ENCODE measurements at places on chromosomes 16 and 17.

DNA sequence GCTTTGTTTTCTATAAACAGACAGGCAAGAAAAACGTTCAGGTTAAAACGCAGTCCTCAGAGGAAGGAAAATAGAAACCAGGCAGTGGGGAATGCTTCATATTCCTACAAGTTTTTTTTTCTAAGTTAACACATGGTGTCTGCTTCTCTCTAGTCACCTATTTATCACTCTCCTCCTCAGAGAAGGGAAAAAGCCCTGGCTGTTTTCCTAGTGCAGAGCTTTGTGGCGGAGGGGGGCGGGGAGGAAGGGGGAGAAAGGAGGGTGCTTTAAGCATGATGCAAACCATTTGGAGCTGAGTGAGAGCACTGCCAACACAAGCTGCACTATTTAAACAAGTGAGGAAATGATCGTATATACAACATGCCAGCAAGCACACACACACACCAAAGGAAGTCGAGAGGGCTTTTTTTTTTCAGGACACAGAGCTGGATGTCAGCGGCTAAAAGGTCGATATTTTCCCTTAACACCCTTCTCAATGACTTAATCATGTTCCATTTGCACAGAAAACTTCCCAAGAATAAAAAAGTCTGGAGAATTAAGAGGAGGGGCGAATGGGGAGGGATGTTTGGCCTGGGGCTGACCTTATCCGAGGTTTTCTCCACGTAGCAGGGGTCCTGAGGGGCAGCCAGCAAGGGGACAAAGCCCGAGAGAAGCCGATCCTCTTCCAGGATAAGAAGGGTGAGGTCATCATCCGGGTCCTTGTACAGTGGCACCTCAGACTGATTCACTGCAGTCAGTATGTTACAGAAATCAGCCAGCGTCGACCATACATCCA lies 117.4 kb downstream of the HIC1 start:
- peak; percentile 92 for DNase-seq

DNA sequence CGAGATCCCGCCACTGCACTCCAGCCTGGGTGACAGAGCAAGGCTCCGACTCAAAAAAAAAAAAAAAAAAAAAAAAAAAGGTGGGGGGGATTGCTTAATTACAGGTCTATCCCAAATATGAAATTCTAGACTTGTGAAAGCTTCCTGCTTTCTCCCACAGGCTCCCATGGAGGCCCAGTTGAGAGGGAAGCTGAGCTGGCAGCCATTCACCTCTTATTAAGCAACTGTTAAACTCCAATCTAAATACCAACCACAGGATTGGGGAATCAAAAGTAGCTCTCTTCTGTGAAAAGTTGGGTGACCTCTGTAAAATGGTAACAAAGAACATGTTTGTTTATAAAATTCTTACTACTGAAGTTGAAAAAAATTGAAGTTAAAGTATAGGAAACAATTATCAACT lies 45.8 kb upstream of the STAC2 start:
- DNase-seq: no peak

DNA sequence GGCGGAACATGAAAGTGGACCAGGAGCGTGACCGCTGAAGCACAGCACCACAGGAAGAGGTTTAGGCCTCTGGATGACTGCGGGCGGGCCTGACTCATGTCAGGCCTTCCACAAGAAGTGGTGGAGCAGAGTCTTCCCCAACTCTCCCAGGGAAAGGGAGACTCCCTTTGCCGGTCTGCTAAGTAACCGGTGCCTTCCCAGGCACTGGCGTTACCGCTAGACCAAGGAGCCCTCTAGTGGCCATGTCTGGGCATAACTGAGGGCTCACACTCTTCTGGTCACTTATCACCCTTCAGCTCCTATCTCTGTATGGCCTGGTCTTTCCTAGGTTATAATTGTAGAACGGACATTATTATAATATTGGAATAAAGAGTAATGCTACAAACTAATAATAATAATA lies 1931.9 kb downstream of the TP53TG3F start:
- no peak for DNase-seq

GRCh38 chr17:28057731-28058246 lies 15.3 kb downstream of the NLK start:
- DNase-seq: no peak

DNA sequence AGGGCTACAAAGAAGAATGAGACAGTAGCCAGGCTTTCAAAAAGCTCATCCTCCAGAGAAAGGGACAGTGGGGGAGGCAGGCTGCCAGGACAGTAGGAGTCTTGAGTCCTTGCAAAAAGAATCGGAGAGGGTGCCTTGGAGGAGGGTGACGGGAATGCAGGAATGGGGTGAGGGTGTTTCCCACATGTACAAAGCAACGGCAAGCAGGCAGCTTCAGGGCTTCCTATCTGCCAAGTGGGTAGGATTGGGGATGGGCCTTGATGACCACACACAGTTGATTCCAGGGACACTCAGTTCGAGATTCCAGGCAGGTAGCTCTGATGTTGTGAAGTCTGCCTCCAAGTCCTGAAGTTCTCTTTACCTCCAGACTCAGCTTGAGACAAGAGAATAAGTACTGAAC lies 54.4 kb downstream of the C17orf67 start:
- no peak for DNase-seq

GRCh38 chr16:88772871-88773811 lies 11.9 kb downstream of the PIEZO1 start:
- DNase-seq: no peak

DNA sequence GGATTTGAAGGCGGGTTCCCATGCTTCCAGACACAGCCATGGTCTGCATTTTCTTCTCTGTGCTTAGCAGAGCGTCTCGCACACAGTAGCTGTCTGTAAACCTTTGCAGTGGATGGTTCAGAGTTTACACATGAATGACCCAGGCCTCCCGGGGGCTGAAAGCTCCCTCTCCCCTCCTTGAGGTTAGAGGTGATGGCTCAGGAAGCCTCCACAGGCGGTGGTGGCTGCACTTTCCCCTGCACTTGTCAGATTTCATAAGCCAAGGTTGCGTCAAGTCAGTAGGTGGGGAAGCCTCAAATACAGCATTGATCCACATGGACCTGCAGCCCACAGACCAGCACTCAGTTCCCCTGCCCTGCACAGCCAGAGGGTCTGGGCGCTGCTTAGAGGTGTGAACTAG lies 211.9 kb downstream of the KATNIP start:
- DNase-seq: no peak

GRCh38 chr17:40148527-40148926 lies 8.2 kb downstream of the CASC3 start:
- DNase-seq: no peak

- no peak for DNase-seq
Measured at GRCh38 chr17:68103148-68103547, 67.6 kb downstream of the KPNA2 start.

- DNase-seq: no peak
Measured at GRCh38 chr17:14366199-14366598, 65.3 kb downstream of the HS3ST3B1 start.

GRCh38 chr16:68264128-68265077 lies at the start of gene SLC7A6:
Gene SLC7A6, plus strand, starts transcription at chr16:68264526. Its CDS starts 10,201 bp downstream, at chr16:68274727.
- no peak for DNase-seq

DNA sequence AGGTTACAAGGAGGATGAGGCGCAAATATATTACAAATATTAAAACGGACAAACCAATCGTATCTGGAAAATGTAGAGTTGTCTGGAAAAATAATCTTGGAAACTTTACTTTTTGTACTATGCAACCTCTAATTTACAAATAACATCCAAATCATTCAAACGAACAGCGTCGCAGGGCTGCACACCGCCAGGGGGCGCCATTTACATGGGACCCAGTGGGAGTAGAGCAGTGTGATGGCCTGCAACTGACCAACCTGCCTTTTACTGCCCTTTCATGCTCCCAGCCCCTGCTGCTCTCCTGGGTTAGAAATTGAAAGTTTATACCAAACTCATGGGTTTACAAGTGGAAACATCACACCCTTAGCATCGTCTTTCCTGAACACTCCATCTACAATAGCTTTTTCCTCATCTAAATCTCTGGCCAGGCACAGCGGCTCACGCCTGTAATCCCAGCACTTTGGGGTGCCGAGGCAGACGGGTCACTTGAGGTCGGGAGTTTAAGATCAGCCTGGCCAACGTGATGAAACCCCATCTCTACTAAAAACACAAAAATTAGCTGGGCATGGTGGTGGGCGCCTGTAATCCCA lies 10.0 kb downstream of the PITPNC1 start:
- no peak for DNase-seq

DNA sequence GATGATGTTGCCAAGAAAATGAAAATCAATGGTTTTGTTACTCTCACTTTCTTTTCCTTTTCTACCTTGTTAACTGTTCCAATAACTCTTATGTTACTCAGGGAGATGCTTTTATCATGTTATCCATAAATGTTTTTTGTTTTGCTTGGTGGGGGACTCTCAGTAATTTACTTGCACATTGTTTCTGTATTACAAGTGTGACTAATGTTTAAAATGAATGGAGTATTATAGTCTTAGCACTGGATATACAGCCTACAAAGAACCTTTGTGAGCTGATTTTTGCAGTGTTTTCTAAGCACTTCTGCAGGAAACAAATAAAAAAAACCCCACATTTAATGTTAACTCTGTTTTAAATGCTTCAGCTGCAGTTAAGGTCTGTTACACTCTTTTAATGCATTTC lies 12.1 kb downstream of the VMP1 start:
- no peak for DNase-seq

DNA sequence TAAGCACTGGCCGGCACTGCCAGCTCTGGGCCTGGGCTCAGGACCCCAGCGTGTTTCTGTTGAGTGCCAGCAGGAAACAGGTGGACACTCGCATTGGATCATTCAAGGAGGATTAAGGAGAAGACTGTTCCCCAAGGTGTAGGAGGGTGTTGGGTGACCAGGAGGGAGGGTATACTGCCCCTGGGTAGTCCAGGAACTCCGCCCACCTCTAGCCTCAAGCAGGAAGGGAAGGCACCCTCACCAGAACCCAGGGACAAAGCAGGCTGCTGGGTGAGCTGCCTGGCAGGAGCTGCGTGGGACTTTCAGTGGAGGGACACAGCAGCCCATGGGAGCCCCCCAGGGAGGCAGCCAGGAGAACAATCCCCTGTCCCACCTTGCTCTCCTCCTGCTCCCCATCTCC lies 7.7 kb upstream of the RAB37 start:
- DNase-seq: no peak

GRCh38 chr16:667113-667779 lies 686 bp upstream of the RHOT2 start:
- no peak for DNase-seq

- no peak for DNase-seq
Measured at GRCh38 chr17:70271200-70271599, 101.9 kb downstream of the KCNJ2 start.

- no peak for DNase-seq
Measured at GRCh38 chr17:53792997-53793396, 29.7 kb upstream of the KIF2B start.

- no peak for DNase-seq
Measured at GRCh38 chr16:85187447-85187846, 75.2 kb upstream of the CIBAR2 start.

GRCh38 chr17:72236980-72237633 lies 116.3 kb downstream of the SOX9 start:
- DNase-seq: no peak

GRCh38 chr16:51592001-51592501 lies 441.0 kb upstream of the SALL1 start:
- peak; percentile 90 for DNase-seq

DNA sequence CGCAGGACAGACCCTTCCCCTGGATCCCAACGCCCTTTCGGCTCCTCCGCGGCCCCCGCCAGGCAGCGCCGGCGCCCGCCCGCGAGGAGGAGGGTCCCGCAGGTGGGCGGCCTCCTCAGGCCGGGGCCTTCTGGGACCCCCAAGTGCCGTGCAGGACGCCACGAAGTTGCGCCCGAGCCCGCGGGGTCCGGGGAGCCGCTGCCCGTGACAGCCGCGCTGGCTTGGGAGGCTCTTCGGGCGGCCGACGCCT lies 504 bp downstream of the ERN1 start:
- no peak for DNase-seq

DNA sequence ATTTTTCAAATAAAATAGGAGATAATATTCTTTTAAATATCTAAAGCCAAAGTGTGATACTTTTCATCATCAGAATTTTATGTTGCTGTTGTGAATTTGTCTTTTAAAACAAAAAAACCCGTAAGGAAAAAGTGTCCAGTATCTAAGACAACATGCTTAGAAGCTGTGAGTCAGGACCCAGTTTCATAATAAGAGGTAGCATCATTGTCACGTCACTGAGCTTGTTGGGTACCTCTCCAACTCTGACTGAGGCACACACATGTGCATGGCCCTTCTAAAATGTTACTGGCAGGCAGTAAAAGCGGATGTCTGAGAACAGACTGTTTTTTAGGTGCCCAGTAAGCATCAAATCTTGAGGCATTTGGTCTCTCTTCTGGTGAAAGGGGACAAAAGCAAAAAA lies 2.5 kb downstream of the CIAPIN1 start:
- DNase-seq: no peak

GRCh38 chr16:12228602-12229499 lies 252.3 kb downstream of the SNX29 start:
- peak; percentile 43 for DNase-seq

- DNase-seq: no peak
Measured at GRCh38 chr16:89105599-89106151, 12.0 kb downstream of the ACSF3 start.

DNA sequence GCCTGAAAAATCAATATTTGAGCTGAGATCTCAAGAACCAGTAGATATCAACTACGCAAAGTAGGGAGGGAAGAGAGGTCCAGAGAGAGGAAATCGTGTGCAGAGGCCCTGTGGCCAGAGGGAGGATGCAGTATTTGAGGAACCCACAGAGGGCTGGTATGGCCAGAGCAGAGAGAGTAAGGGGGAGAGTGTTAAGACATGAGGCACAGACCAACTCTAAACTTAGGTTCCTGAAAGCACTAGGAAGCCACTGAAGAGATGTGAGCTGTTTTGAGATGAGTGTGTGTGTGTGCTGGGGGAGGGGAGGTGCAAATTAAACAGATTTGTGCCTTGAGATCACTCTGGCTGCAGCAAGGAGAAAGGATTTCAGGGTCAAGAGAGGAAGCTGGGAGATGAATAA lies 10.9 kb downstream of the SLC13A2 start:
- DNase-seq: no peak

DNA sequence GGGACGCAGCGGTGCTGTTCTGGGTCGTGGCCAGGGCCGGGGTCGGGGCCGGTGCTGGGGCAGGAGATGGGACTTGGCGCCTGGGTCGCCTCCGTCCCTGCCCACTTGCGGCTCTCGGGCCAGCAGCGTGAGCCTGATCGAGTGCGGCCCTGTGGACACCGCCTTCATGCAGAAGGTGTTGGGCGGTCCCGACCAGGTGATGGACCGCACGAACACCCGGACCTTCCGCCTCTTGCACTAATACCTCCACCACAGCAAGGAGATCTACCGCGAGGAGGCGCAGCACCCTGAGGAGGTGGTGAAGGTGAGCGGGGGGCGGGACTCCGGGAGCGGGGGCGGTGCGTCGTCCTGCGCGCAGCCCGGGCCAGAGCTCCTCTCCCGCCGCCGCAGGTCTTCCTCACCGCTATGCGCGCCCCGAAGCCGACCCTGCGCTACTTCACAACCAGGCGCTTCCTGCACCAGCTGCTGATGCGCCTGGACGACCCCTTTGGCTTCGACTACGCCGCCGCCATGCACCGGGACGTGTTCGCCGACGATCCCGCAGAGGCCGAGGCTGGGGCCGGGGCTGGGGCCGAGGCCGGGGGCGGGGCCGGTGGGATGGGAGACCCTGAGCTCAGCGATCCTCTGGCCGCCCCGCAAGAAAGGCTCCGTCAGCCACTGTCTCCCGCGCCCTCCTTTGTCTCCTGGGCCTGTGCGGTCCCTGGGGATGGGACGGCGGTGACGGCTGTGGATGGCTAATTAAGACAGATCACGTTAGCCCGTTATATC lies 4.5 kb upstream of the HSD17B1 start:
- DNase-seq: peak; percentile 74
